ENCODE measurements at places on chromosomes 11 and 22.

GRCh38 chr11:128733440-128734102 lies 39.7 kb downstream of the FLI1 start:
- DNase-seq: no peak

GRCh38 chr11:116579031-116579653 lies 193.6 kb downstream of the BUD13 start:
- DNase-seq: peak; percentile 55

GRCh38 chr11:83063073-83063754 lies 8.5 kb downstream of the RAB30 start:
- no peak for DNase-seq

- DNase-seq: no peak
Measured at GRCh38 chr11:126543691-126544090, 188.2 kb downstream of the ST3GAL4 start.

DNA sequence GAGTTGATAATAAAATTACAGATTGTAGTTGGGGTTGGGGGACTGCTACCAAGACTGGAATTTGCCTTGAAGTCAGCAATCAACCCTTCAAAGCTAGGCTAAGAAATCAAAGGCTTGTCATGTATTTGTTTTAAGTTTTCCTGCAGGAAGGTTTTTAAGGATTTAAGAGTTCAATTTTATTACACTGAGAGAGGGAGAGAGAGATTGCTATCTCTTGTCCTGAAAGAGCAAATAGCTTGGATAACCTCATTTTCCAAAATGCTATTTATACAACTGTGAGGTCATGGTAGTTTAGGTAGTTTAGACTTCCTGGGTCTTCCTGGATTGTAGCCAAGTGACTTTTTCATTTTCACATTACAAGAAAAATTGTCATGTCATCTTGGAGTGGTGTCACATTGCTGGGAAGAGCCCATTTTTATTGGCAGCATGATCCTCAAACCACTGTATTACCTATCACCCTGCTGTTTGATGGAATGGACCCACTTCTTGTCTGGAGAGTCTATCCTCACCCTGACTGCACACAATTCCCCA lies 10.1 kb upstream of the PRSS23 start:
- DNase-seq: no peak

GRCh38 chr11:97895572-97895971 lies 1125.2 kb upstream of the CNTN5 start:
- DNase-seq: no peak

GRCh38 chr22:29873943-29874342 lies 9.0 kb upstream of the MTMR3 start:
- no peak for DNase-seq

DNA sequence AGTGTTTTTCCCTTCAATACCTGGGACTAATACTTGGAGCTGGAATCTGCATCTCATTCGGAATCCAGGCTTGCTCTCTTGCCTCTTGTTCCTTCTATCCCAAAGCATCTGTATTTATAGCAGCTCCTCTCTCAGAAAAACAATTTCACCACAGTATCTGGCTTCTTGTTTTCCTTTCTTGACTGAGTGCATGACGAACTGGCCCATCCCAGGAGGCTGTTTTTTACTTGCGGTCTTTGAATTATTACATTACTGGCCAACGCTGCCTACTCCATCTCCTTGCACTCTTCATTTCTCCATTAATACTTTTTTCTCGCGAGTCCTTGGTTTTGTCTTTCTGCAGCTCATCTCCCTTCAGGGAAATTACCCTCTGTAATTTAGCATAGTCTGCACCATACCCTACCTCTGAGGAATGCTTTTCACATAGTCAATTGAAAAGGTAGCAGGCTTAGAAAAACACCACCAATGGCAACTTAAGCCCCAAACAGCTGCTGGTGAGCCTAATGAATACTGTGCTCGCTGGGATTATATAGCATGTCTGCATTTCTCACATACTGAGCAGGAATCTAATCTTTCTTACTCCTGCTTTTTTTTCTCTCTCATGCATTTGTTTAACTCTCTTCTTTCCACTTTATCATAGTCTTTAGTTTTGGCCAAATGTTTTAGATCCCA lies 277.4 kb upstream of the SESN3 start:
- DNase-seq: no peak

DNA sequence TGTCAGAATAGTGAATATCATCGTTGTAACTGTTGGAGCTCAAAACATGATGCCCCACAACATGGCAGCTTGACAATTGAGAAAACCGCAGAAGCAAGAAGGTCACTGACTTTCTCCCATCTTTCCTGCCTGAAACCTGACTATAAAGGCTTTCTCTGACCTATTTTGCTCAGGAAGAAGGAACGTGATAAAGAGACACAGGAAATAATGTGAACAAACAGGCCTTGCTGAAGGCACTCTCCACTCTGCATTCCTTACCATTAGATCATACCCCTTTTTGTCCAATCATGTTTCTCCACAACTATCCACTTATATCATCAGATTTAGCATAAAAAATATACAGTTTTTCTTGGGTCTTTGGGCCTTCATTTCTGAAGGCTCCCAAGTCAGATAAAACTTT lies 916.8 kb downstream of the METTL15 start:
- DNase-seq: no peak

DNA sequence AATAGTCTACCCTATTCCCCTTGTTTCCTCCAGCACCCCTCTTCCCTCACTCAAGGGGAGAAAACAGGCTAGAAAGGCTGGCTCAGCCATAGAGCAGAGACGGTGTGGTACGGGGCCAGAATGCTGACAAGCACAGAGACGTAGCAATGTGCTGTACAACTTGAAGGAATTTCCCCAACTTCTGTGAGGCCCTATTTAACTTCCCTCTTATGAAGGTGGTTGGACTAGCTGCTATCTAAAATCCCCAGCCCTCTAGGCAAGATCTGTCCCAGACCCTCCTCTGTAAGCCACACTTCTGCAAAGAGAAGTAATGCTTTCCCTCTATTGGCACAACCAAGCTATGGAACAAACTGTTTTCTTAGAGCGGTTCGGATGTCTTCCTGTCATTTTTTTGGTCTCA lies 37.8 kb downstream of the PLEKHA7 start:
- DNase-seq: no peak

- no peak for DNase-seq
Measured at GRCh38 chr11:129387434-129387833, 11.8 kb downstream of the BARX2 start.

DNA sequence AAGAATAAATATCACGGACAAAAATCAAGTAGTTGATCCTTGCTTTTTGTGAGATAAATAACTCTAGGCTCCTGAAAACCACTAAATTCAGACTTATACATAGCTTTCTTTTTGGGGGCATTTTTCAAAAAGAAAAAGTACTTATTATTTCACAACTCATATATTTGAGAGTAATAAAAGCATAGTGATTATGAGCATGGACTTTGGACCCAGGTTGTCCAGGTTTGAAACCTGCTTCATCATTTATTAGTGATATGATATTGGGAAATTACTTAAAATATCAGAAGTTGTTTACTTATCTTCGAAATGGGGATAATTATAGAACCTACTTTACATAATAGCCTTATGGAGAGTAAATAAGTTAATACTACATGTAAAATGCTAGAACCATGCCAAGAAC lies 17.0 kb upstream of the LDHAL6A start:
- no peak for DNase-seq

GRCh38 chr11:7546324-7546791 lies 32.6 kb downstream of the PPFIBP2 start:
- DNase-seq: no peak

DNA sequence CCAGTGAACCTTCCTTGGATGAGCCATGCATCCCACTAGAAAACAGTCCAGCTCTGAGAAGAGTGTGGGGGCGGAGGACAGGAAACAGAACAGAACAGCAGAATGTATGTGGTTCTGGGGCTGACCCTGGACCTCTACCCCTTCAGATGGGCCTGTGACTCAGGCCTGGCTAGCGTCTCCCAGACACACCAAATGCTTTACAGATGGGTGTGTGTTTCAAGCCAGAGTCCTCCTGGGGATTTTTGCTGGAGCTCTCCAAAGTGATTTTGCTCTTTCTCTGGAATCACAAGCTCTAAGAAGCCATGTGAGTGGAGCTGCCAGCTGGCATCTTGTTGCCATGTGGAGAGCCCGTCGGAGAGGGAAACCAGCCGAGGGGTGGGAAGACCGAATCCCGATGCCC lies 13.2 kb upstream of the C1QTNF4 start:
- peak; percentile 29 for DNase-seq

DNA sequence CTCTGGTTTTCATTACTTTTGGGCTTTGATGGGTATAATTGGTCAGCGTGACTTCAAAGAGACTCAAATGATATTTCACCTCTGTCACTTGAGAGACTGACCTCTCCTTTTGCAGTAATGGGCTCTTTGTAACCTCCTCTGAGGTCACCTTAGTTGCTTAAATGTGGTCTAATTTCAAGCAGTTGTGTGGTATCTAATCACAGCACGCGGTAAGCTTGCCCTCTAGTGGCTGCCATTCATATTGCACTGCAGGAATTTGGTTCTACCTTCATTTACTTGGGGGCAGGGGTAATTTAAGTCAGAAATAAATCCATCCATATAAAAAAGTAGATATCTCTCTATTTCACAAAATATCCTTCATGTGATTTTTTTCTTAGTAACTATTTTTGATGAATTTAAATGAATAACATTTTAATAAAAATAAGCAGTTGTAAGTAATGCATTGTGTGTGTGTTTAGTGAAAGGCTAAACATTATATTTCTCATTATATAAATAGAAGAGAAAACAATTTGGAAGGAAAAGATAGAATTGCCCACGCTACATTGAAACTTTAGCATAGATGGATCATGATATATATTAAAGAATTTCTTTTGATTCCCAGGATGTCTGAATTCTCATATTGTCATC lies 55.0 kb upstream of the ANO3 start:
- DNase-seq: peak; percentile 37

GRCh38 chr11:87299041-87299481 lies 261.3 kb downstream of the TMEM135 start:
- DNase-seq: no peak

GRCh38 chr11:122145715-122146274 lies 29.8 kb upstream of the BLID start:
- DNase-seq: no peak

- DNase-seq: no peak
Measured at GRCh38 chr22:27094633-27095308, 437.4 kb downstream of the MIAT start.

DNA sequence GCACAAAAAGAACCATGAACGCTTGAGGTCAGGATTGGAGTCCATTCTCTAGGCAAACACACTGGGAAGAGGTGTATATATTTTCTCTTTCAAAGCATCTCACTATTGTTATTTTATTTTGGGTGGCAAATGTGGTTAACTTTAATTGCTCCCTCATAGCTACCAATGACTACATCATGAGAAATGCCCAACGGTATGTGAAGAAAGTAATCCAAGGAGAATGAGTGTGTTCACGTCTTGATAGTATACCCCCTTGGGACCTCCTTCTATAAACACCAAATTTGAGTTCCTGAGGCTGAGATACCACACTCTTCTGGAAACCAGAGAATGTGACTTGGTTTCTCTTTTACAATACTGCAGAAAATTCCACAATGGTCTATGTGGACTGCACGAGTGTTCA lies 15.8 kb downstream of the OR8D1 start:
- no peak for DNase-seq

GRCh38 chr11:85096939-85097338 lies 530.2 kb downstream of the DLG2 start:
- DNase-seq: no peak

- no peak for DNase-seq
Measured at GRCh38 chr22:33539902-33540751, 380.1 kb downstream of the LARGE1 start.

- no peak for DNase-seq
Measured at GRCh38 chr11:132336781-132337535, 966.5 kb downstream of the NTM start.

DNA sequence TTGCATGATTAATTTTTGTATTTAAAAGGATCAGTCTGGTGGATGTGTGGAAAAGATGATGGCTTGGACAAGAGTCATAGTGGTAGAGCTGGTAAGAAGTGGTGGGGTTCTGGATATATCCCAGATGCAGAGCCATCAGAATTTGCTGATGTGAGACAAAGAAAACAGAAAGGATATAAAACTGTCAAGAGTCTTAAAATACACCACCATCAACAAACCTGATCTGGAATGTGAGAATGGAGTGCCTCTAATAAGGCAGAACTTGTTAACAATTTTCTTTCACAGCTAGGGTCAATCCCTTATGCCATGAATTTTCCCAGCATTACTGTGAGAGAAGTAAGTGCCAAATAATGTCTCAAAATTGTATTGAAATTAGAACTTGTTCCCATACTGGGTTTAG lies 215.4 kb downstream of the METTL15 start:
- DNase-seq: no peak

DNA sequence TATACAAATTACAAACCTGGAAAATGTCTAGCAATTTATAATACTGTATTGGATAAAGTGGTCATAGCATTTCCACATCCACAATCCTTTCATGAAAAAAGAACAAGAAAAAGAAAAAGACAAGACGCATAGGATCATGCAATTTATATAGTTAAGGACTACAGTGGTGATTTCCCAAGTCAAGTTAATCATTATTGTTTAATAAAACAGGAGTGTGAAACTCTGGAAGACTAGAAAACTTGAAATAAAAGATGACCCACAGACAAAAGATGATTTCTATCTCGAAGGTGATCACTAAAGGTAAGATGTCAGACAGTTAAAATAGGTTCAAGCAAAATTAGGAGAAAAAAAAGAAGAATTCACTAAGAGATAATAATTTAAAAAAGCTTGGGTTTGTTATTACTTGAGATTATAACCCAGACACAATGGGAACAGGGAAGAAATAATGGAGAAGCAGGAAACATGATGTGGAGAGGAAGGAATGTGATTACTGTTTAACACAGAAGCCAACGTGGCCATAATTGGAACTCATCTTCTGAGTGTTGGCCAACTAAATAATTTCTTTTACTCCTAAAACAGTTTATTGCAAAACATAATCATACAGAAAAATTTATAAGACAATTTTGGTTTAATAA lies 441.2 kb upstream of the ANO3 start:
- DNase-seq: no peak

DNA sequence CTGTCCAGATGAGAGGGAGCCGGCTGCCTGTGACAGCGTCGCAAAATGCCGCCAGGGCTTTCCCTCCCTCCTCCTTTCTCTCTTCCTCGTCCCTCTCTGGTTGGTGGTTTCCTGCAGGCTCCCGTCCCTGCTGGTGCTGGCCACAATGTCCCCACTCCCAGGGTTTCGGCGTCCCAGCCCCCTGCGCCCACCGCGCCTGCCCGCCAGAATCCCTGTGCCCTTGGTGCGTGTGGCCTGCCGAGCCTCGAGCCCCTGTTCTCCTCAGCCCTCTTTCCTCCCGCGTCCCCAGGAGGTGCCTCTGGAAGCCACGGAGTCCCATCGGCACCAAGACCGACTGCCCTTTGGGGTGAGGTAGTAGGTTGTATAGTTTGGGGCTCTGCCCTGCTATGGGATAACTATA lies 37.9 kb upstream of the PPARA start:
- DNase-seq: no peak

GRCh38 chr11:34468209-34468841 lies 29.6 kb downstream of the CAT start:
- DNase-seq: peak; percentile 11
